Effector memory CD8-positive, alpha-beta T cell (primary cell): ENCODE measurements at places on chromosomes 2 and 18.
A peak's percentile ranks its signal among the peaks of the same experiment; 100 is the strongest.

DNA sequence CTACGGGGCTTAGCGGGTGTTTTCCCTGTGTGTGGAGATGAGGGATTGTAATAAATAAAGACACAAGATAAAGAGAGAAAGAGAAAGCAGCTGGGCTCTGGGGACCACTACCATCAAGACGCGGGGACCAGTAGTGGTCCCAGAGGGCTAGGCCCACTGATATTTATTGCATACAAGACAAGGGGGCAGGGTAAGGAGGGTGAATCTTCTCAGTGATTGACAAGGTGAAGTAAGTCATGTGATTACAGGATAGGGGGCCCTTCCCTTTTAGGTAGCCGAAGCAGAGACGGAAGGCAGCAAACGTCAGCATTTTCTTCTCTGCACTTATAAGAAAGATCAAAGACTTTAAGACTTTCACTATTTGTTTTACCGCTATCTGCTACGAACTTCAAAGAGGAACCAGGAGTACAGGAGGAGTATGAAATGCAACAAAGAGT is 4.5 kb upstream of the GAL3ST2 start:
- peak; percentile 18 for DNase-seq

DNA sequence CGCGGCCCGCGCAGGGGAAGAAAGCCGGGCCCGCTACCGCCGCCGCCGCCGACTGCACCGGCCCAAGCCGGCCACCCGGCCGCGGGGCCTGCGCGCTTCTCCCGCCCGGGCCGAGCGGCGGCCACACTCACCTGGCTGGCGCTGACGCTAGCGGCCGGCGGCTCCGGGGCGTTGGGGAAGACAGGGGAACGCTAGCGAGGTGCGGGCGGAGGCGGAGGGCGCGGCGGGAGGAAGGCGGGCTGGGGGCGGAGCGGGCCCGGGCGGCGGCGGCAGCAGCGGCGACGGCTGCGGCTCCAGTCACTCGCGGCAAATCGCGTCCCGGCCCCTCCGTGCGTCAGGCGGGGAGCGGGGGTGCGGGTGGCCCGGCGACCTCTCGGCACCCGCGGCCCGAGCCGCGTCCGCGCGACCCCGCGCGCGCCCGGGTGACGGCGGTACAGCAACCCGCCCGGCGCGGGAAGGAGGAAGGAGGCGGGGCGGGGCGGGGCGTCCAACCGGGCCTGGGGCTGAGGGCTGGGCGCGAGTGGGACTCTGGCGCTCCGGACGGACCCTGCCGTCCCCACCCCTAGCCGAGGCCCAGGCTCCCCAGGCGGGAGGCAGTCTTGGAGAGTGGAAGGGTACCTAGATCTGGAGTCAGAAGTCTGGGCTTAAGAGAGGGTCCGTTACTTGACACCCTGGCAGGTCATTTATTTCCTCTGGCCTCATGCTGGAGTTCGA is at the start of gene SESTD1:
SESTD1 (minus strand) TSS at position 465 of the 714 bp plus-strand sequence. CDS start 72,991 bp downstream, outside the sequence.
- DNase-seq, result no peak

DNA sequence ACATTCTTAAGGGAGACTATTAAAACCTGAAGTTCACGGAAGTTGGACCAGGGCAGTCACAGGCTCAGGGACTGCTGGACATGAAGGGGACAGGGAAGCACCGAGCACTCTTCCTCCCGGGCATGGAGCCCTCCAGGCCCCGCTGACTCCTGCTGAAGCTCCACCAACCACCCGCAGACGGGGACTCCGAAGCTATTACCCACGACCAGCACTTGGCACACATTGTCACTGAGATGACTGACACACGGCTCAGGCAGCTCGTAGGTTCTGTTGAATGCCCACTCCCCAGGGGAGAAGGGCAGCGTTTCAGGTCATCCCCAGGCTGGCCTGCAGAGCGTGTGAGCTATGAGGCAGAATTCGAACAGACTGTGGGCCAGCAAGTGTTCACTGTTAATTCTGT is 234.8 kb downstream of the NDUFA10 start:
- DNase-seq, result no peak

GRCh38 chr18:79515331-79515730 is 119.6 kb downstream of the NFATC1 start:
- DNase-seq, result no peak

DNA sequence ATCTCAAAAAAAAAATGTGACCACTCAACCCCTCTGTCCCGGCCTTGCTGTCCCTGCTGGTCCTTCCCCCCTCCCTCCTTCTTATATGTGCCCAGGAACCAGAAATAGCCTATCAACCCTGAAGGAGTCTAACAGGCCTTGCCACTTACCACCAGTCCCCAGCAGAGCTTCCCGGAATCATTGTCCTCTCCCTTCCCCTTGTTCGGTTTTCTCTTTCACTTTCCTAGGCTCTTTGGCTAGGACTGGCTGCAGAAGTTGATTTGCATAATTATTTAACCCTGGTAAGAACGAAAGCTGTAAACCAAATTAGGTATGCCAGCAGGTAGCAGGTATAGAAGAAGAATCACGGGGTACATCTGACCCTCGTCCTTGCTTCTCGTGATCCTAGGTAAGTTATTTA is 72.6 kb upstream of the ZNF532 start:
- no peak for DNase-seq

GRCh38 chr18:7459851-7460770 is 107.0 kb upstream of the PTPRM start:
- no peak for DNase-seq

- no peak for DNase-seq
Observed at GRCh38 chr18:54558609-54559585, 32.1 kb upstream of the DYNAP start.
